ENCODE measurements at places on chromosomes 12 and 14.

GRCh38 chr12:113232089-113232839 lies 11.0 kb downstream of the TPCN1 start:
- DNase-seq, result no peak

GRCh38 chr14:90846511-90846910 lies 30.3 kb upstream of the TTC7B start:
- DNase-seq, result no peak

GRCh38 chr14:51852541-51852940 lies 7.9 kb upstream of the GNG2 start:
- no peak for DNase-seq

- no peak for DNase-seq
These were observed 144.1 kb upstream of the BTG1 start for GRCh38 chr12:92289629-92290349.

DNA sequence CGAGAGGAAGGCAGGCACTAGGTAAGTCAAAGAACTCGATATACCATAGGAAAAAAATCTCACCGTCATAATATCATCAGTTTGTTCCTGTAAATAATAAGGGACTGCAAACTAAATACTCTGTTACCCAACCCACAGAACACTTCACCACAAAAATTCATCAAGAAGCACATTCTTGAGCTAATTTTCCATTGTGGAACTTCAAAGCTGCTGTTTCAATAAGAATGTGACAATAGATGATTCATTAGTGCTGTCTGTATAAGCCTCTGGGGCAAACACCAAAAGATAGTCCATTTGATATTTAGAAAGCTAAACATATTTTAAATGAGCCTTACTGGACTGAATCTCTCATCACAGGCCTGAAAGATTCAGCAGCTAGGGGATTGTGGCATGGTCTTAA lies 219.4 kb downstream of the KSR2 start:
- no peak for DNase-seq

DNA sequence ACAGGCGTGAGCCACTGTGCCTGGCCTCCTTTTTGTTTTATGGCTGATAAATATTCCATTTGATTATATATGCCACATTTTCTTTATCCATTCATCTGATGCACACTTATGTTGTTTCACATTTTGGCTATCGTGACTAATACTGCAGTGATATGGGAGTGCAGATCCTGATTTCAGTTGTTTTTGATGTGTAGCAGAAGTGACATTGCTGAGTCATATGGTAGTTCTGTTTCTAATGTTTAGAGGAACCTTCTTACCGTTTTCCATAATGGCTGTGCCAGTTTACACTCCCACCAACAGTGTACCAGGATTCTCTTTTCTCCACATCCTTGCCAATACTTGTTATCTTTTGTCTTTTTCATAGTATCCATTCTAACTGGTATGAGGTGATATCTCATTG lies 235.9 kb downstream of the ERC1 start:
- DNase-seq, result no peak

- DNase-seq, result no peak
These were observed 65.7 kb downstream of the POLR3B start for GRCh38 chr12:106423291-106423690.

GRCh38 chr12:78121969-78122610 lies 291.4 kb downstream of the NAV3 start:
- DNase-seq, result no peak

DNA sequence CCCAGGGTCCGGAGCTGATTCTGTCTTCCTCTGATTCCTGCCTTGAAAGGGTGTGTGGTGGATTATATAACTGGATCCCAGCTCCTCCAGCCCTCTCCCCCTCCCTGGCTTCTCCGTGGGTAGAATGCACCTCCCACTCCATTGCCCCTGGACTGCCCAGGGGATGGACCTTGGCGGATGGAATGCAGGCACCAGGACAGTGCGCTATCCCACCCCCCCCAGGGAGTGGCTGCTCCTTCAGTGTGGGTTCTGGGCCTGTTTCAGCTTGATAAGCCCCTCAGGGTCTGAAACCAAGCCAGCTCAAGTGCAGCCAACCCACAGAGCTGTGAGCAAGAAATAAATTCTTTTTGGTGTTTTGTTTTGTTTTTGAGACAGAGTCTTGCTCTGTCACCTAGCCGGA lies 112.4 kb upstream of the TMEM132D start:
- DNase-seq, result no peak

DNA sequence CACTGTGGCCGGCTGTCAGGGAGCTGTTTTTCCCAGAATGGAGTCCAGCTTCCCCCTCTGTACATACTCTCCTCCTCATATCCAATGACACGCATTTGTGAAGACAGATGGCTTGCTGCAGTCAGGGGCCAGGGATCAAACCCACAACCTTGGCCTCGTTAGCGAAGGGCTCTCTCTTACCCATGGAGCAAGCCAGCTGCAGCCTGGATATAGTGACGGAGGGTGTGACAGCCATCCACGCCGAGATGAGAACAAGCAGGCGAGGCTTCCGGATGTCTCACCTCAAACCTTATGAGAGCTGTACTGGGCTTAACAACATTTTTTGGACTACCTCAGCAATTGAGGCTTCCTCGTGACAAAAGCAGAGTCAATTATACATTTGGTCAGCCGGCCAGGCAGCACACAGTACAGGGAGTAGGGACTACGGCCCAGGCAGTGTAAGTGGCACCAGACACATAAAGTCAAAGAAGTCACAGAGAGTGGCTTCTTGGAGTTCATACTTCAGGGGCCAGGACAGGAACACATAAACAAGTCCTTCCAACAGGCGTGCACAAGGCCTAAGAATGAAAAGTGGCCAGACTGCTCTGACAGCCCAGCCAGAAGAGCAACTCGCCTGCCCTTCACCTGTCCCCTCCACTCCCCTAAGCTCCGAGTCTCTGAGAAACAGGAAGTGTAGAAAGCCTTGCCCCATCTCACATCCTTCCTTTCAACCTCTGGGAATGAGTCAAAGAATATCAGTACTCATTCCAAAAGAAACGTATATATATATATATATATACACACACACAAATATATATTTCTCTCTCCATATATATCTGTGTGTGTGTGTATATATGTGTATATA lies 115.1 kb downstream of the TTC7B start:
- DNase-seq, result no peak

- no peak for DNase-seq
These were observed 646.9 kb upstream of the TMEM132C start for GRCh38 chr12:127619869-127620734.

DNA sequence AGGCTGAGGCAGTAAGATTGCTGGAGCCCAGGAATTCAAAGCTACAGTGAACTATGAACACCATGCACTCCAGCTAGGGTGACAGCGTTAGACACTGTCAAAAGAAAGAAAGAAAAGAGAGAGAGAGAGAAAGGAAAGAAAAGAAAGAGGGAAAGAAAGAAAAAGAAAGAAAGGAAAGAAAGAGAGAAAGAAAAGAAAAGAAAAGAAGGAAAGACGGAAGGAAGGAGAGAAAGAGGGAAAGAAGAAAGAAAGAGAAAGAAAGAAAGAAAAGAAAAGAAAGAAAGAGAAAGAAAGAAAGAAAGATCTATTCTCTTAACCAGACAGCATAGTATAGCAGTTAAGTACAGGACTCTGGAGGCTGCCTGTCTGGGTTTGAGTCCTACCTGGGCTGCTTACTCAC lies 21.9 kb upstream of the DENND5B start:
- DNase-seq, result no peak

Data from activated T-helper 1 cell treated with Interleukin-2 at 50 U/mL for 16 hours (primary cell).